Activated naive CD8-positive, alpha-beta T cell treated with anti-CD3 and anti-CD28 coated beads for 36 hours (primary cell): ENCODE measurements at places on chromosomes 13 and 19. TPM values are rescaled to one million over a fixed set of nuclear protein-coding genes. Genes with fewer than 3 reads are reported as not detected.

DNA sequence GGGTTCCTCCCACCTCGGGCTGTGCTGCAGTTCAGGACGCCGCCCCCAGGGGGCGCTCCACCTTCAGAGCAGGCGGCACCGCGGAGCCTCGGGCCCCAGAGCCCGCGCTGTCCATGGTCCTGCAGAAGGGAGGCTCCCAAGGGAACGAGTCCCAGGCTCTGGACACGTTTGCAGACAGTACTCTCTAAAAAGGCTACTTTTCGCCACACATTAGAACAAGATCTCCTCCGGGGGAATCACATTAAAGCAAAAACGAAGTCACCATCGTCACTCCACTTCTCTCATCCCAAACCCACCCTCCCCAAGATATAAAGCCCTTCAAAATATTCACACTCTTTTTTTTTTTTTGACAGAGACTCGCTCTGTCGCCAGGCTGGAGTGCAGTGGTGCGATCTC is 4.6 kb upstream of the SIGLEC10 start:
- DNase-seq: peak; percentile 87

DNA sequence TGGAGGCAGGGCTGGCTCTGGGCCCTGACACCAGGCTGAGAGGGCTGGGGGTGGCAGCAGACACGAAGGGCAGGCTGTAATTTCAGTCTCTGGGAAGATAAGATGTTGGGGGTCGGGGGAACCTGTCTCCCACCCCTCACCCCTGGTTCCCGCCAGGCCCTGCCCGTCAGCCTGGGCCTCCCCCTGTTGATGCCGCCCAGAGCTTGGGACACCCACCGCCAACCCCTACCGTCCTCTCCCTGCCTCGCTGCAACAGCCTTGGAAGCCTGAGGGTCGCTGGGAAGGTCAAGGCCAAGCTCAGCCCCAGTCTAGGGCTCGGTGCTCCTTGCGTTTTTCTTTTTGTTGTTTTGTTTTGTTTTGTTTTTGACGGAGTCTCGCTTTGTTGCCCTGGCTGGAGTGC is 14.5 kb downstream of the PALM start:
- DNase-seq: no peak

DNA sequence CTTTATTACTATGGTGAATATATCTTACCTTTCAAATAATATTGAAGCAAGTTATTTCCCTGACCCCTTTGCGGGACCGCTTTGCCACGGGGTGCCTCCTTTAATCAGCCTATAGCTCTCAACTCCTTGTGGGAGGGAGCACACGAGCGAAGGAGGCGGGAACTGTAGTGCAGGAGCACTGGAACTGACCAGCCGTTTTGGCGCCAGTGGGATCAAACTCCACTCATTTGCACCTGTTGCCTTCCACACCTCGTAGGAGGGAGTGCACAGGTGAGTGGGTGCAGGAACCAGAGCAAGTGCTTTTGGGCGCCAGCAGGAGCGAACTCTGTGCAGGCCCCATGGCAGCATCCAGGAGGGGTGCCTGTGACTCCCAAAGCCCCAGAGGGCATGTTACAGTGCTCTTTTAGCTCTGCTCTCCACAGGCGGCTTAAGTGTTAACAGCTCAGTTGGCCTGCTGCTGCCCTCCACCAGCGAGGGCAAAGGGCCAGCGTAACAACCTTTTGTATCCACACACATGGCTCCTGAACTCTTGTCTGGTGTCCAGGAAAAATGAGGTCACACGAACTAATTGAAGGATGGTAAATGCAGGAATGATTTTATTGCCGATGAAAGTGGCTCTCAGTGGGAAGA is 206.9 kb downstream of the GGACT start:
- no peak for DNase-seq

The KLK4 gene
- not detected for total RNA-seq

The KLK2 gene
- 0.38 TPM for total RNA-seq

The CELF5 gene
- total RNA-seq: 0.16 TPM
